Activated T-helper 1 cell treated with Interleukin-2 at 50 U/mL for 16 hours (primary cell): ENCODE measurements at places on chromosomes 16 and 17.

DNA sequence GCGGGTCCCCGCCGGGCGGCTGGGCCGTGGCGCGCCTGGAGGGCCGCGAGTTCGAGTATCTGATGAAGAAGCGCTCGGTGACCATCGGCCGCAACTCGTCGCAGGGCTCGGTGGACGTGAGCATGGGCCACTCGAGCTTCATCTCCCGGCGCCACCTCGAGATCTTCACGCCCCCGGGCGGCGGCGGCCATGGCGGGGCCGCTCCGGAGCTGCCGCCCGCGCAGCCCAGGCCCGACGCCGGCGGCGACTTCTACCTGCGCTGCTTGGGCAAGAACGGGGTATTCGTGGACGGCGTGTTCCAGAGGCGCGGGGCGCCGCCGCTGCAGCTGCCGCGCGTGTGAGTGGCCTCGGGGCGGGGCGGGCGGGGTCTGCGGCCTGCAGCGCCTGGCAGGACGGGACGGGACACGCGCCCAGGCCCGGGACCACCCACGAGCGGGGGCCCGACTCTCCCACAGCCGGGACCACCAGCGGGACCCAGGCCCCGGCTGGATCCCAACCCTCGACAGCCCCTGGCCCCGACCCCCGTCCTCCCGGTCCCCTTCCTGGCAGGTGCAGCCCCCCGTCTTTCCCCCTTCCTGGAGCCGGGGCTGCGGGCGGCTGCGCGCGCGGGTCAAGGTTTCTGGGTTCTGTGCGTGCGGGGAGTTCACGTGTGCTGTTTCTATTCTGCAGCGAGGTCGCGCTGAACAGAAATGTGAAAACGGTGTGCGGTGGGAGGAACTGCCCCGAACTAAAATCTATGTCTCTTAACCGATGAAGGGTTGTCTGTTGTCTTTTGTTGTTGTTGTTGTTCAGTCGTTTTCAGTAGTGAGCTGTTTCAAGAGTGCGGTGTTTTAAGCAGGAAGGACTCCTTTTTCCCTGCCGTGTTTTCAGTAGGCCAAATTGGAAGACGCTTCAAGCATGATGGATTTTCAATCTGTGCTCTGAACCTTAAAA, 705 bp downstream of the FOXK2 start:
- peak; percentile 14 for DNase-seq

GRCh38 chr16:51888016-51888415, 658.9 kb downstream of the TOX3 start:
- DNase-seq, result no peak

DNA sequence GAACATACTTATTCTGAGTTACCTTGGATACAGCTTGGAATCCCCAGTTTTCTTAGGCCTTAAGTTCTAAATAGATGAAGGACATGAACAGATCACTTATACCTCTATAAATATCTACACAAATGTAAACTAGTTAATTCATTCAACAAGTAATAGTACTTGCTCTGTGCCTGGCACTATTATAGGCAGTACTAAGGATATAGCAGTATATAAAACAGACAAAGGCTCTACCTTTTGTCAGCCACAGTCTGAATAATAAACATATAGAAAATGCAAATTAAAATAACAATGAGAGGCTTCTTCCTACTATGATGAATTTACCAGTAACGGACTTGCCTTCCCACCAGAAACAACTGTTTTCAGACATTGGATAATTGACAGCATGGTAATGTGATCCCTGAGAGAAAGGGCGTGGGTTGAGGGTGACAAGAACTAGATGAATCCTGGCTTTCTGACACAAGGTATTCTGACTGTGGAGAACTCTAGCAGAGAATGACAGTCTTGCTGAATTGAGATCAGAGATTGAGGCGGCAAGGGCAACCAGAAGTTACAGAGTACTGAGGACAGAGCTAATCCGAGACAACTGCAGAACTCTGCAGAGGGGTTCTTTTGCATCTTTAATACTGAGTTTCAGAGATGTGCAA, 170.5 kb downstream of the TANC2 start:
- DNase-seq, result no peak

- no peak for DNase-seq
Observed at GRCh38 chr16:4882000-4882632, 34.8 kb downstream of the UBN1 start.
